H54 (cell line): ENCODE measurements at places on chromosomes 6 and 20.

DNA sequence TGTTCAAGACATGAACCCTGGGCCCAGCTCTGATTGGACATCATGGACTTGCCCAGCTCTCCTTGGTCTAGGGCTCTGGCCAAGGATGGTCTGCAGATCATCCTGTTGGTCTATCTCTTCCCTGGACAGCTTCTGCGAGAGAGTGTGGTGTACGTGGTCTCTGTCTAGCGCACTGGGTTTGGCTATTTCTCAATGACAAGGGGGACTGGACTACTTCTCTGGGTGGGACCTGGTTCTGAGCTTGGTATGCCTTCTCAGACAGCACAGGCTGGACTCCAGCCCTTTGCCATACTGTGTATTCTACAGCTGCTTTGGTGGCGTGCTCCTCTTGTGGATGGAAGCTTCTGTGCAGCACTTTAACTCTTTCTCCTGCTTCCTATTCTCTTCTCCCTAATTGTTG, 8.5 kb upstream of the RAET1E start:
- DNase-seq, result no peak

- DNase-seq, result no peak
Measured at GRCh38 chr6:4973982-4974745, 29.7 kb downstream of the RPP40 start.

GRCh38 chr6:115832186-115832585, 228.5 kb downstream of the FRK start:
- no peak for DNase-seq

- peak; percentile 76 for DNase-seq
Measured at GRCh38 chr20:38764567-38765318, 16.5 kb downstream of the ACTR5 start.
